ENCODE measurements at places on chromosomes 6 and 20.

GRCh38 chr6:16783509-16783908 is 22.2 kb upstream of the ATXN1 start:
- no peak for DNase-seq

- no peak for DNase-seq
These were observed 37.3 kb upstream of the UST start for GRCh38 chr6:148709577-148709976.

- no peak for DNase-seq
These were observed 2.5 kb downstream of the MEA1 start for GRCh38 chr6:43011207-43011606.

- no peak for DNase-seq
These were observed 146.9 kb upstream of the CITED2 start for GRCh38 chr6:139521338-139521737.

DNA sequence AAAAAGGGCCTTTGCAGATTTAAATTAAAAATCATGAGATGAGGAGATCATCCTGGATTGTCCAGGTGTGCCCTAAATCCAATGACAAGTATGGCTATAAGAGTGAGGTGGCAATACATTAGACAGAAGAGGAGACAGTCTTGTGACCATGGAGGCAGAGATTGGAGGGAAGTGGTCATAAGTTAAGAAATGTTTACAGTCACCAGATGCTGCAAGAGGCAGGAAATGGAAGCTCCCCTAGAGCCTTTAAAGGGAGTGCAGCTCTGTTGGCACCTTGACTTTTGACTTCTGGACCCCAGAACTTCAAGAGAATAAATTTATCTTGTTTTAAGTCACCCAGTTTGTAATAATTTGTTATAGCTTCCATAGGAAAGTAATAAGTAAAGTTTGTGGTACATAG is 61.1 kb downstream of the HMGN3 start:
- DNase-seq: no peak

DNA sequence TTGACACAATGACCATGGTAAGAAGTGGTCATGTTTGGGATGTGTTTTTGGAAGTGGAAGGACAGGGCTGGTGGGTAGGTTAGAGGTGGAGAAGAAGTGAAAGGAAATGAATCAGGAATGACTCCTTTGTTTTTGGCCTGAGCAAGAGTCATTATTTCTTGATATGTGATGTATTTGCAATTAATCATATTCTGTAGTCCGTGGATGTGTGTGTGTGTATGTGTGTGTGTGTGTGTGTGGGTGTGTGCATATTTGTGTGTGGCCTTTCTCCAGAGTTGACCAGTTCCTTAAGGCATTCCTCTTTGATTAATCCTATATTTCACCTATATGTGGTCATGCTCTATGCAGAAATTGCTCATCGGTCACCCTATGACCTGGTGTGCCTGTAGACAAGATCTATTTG is 130.7 kb downstream of the UTRN start:
- DNase-seq: no peak

DNA sequence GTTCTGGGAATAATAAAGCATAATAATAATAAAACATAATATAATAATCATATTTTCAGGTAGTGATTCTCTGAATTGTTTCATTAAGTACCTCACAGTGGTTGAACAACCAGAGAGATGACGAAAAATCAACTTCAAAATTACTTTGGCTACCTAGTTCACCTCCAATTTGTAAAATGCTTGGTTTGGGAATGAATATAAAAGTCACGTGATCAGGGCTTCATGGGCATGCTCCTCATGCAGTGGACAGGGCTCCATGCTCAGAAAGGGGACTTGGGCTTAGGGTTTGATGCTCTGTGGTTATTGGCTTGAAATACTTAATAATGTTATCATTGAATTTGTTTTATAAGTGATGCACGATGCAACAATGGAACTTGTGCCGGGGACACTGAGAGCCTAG is 58.2 kb downstream of the HAO1 start:
- DNase-seq: no peak

- peak; percentile 13 for DNase-seq
These were observed 510.5 kb upstream of the MAP3K7 start for GRCh38 chr6:91097364-91097763.

DNA sequence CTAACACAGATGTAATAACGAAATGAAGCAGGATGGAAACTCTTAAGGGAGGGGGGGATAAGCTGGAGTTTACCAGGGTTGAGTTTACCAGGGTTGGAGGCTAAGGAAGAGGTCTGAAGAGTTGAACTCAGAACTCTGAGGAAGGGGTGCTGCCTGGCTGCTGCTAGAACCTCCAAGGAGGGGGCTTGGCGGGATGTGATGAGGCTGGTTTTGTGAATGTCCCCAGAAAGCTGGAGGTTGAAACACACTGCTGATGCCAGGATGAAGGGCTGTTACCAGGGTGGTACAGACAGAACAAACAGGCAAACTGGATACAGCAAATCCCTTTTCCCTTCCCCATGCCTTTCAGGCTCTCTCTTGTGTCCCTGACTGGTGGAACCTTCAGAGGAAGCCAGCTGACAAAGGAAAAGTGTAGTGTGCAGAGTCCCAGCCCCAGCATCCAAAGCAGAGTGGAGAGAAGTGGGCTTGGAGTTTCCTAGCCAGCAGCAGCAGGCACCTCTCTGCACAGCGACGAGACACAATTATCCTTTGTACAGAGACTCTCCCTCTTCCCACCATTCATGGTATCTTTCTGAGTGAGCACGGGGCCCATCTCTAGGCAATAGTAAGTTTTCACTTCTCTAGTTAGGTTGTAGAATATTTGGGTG is 23.7 kb downstream of the UBE2V1 start:
- DNase-seq: no peak

GRCh38 chr20:1254254-1254653 is 11.8 kb upstream of the SNPH start:
- no peak for DNase-seq

DNA sequence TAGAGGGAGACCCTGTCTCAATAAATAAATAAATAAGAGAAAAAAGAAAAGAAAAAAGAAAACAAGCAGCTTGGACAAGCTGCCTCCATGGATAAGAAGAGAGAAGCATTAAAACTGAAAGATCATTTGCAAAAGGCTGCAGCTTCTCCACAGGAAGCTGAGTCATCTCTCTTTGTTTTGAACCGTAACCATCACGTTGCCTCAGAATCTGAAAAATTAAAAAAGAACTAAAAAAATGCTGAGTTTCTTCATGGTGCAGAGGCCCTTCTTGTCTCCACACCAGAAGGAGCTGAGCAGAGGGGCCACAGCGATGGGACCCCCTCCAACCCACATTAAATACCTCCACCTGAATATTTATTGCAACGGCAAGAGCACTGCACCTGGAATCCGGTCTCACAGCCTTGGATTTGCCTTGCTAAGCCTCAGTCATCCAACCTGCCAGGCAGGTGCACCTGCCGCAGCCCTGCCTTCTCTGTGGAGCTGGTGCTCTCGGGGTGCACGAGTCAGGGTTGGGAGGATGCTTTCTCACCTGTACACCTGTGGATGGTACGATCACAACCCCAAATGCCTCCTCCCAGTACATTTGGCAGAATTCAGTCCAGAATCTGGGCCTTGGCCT is 28.1 kb downstream of the TOX2 start:
- DNase-seq: no peak

DNA sequence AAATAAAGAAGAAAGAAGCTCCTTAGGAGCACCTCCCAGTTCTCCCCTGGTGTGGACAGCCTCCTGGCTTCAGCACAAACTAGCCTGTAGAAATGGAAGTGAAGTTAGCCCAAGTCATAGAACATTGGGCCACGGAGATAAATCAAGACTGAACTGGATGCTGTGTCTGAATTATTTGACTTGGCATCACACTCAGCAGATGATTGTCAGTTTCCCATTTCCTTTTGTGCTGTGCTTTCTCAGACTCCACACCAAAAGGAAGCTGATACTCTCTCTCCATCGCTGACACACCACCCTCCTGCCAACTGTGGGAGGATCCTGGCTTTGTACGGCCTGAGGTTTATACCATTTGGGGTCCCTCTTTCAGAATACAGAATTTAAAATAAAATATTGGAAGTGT is 209.8 kb downstream of the TFAP2A start:
- no peak for DNase-seq

GRCh38 chr6:159194421-159194820 is 25.2 kb downstream of the FNDC1 start:
- DNase-seq: no peak

DNA sequence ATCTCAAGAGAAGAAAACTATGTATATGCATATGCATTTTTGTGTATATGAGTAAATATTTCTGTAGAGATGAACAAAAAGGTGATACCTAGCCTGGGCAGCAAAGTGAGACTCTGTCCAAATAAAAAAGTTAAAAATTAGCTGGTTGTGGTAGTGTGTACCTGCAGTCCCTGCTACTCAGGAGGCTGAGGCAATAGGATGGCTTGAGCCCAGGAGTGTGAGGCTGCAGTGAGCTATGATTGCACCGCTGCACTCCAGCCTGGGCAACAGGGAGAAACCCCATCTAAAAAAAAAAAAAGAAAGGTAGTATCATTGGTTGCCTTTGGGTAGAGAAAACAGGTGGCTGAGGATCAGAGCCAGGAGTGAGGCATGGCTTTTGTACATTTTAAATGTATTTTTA is 50.9 kb downstream of the KLHL31 start:
- DNase-seq: no peak

GRCh38 chr20:21936261-21936660 is 230.8 kb downstream of the PAX1 start:
- no peak for DNase-seq

GRCh38 chr6:34284563-34285447 is 36.0 kb upstream of the SMIM29 start:
- peak; percentile 26 for DNase-seq

GRCh38 chr6:133743621-133744020 is 145.3 kb upstream of the TCF21 start:
- no peak for DNase-seq

GRCh38 chr20:1938464-1939269 is 43.5 kb downstream of the SIRPA start:
- DNase-seq: no peak

- DNase-seq: no peak
These were observed 639 bp upstream of the LBP start for GRCh38 chr20:38345643-38346042.

DNA sequence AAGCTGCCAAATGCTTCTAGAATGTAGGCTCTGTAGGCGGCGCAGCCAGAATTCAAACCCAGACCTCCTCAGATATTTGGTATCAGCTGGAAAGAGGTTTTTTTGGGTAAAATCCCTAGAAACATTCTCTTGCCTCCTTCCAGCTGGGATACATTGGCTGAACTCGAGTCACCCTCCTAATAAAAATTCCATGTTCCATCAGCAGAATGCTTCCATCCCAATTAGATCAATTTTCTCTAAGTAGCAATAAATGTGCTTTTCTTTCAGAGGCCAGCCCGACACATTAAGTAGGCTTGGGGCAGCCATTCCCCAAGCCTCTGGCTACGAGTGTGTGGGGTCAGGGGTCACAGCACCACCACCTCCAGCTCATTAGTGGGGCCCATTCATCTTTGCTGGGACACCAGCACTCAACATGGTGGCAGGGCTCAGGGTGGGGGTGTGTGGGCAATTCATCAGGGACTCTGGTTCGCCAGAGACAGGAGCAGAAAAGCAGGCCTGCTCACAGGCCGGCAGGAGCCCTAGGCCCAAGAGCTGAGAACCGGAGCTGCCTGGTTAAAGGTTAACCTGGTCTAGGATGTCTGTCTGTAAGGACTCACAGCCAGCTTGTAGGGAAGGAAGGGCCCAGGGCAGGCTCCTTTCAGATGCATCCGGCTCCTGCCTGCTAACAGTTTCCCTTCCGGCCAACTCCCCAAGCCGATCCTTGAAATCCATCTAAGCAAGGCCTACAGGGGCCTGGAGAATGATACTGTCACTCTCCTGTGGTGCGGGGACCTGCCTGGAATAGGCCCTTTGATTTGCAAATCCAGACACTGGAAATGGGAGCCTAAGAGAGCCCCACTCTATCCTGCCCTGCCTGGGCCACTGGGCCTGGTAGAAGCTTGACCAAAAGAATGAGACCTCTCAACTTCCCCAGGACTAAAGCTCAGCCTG is 159.1 kb upstream of the TOP1 start:
- DNase-seq: no peak

DNA sequence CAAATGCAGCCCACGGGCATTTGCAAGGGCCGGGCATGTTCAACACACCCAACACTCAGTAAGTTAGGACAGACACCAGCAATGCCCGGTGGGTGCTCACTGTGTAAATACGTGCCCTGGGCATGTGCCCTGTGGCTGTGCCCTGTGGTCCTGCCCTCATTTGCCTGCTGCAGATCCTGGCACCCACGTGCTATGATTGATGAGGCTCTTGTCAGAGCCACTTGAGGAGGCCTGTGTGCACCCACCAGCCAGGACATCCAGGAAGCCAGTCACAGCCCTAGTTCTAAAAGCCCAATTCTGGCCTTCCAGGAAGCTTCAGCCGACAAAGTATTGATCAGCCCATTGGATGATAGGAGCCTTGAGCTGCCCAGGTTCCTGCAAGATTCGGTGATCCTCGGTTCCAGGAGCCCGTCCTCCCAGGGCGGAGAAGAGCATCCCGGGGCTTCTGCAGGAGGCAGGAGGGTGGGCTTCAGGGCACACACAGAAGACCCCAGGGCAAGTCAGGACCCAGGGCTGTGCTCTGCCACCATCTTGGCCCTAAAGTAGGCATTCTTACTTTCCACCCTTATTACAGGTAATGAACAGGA is 223.9 kb downstream of the PREX1 start:
- DNase-seq: peak; percentile 6

DNA sequence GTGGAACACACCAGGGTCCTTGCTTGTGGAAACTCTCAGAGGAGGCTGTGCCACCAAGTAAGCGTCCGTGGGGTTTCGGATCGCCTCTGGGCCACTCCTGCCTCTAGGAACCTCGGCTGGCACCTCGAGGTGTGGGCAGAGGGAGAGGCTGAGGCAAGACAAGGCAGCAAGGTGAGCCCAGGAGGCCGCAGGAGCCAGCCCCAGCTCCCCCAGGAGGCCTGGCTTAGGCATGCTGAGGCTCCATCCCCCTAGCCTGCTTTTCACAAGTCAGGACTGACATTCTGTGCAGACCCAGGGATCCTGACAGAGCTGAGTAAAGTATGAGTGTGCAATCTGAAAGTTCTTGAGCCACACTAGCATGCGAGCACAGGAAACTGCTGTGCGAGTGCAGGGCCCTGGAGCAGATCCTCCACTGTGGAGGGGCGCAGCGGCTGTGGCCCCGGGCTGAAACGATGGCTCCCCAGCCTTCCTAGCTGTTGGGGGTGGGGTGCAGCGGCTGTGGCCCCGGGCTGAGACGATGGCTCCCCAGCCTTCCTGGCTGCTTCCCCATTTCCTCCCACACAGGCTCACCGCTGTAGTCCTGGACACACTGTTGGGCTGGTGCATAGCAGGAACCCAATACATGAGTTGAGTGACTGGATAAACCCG is 75.2 kb upstream of the CD93 start:
- DNase-seq: no peak

DNA sequence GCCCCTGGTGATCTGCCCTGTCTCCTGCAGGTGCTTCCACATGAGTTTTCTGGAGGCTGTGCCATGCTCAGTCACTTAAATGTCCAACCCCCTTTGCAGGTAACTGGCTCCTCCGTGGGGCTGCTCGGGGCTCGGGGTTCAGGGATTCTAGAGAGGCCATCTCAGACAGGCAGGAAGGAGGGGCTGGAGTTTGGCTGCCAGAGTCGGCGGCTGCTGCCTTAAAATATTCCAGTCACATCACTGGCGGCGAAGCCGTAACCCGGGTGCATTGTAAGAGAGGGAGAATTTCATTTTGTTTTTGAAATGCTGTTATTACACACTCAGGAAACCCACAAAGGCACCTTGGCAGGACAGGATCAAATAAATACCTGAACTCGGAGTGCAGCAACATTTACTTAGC is 212.9 kb upstream of the PMEPA1 start:
- DNase-seq: no peak

GRCh38 chr6:143038833-143039232 is 21.9 kb upstream of the AIG1 start:
- no peak for DNase-seq
